ENCODE measurements at places on chromosomes 1 and 21.

DNA sequence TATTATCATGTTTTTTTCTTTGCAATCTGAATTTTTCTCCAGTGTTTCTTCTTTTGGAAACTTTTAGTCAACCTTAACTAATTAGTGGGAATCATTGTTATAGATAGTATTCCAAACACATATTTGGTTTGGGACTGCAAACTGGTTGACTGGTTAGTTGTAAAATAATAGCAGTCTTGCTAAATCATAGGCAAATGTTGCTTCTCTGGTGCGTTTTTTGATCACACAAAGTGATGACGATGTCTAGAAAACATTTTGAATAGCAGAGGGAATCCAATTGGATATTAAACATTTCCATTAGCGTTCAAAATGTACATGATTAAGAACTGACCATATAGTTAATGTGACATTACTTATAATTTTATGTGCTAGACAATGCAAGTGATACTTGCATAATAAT, 4.5 kb downstream of the DNAJB4 start:
- no peak for DNase-seq

DNA sequence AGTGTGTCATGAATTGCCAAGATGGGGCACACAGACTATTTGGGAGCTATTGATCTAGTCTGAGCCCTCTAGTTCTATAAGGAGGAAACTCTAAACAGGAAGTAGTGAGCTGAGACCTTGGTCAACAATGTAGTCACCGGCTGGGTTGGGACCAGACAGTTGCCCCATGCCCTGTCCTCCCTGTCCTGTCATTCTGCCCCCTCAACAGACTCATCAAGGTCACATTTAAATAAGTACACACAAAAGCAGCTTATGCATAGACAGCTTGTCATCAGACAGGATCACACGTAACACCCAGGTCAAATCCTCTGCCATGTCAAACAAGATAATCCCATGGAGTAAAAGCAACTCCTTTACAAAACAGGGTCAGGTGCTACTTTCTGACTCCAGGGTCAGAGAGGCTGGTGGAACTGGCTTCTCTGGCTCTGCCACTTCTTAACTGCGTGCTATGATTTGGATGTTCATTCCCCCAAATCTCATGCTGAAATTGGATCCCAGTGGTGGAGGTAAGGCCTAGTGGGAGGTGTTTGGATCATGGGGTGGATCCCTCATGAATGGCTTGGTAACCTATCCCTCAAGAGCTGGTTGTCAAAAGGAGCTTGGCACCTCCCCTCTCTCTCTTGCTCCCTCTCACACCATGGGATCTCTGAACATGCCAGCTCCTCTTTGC, 128.9 kb downstream of the HIVEP3 start:
- DNase-seq, result no peak

DNA sequence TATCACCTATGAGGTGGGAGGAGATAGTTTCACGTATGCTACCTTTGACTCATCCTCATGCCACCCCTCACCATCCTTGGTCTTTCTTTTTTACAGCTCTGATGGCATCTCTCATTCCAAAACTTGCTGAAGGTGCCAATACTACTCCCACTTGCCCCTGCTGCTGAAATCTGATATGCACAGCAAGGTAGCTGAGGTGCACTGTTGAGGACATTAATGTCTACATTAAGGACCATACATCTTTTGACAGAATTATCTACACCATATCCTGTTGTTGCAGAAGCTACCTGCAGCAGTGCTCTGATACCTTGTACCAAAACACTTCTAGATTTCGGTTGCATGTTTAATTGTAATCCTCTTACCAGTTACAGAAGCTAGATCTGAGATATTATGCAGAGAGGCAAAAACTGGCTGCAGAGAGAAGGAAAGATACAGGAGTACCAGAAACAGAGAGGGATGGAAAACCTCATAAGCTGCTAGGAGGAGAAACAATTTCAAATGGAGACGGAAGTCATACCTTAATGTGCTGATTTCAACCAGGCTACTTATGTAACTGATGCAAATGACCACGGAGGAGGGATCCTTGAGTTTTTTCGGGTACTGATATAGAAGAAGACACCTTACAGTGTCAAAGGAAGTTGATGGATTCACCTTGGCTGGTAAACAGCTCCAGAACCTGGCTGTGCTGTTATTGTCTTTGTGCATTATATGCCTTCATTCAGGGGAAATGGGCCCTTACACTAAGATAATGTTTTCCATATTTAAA, 19.3 kb upstream of the PTPRC start:
- DNase-seq, result no peak

DNA sequence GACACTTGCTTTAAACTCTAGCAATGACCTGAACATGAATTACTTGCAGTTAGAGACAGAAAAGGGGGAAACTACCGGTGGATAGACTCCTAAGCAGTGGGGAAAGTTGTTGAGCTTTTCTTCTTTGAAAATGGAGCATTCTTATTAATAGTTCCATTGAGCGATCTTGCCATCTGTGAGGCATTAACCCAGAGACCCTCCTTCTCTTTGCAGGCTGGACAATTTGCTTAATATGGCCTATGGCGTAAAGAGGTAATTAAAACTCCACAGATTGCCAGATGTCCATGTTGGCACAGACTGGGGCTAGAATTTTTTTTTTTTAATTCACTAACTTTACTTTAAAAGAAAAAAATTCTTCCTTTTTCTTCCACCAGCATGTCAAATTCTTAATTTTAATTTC, 88.5 kb downstream of the ELAVL4 start:
- DNase-seq, result no peak

DNA sequence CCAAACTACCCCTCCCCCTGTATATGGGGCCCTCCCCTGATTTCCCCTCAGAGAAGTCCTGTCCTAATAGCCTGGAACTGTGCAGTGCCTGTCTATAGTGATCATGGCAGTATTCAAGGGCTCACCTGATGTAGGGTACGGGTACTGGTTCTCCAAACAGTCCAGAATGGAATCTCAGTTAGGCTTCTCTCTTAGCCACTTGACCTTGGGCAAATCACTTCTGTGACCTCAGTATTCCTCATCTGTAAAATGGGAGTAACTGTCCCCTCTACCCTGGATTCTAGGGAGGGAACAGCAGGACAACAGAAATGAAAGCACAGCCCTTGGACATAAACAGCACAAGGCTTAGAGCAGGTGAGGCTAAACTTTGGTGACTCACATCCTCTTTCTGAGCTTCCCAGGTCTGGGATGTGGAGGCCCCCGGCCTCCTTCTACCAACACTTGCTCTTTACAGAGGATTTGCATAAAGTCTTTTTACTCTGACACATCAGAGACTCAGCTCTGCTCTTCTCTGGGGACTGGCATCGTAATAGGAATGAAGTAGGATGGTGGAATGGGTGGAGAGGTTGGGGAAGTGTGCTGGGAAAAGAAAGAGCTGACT, 20.0 kb upstream of the PDZK1IP1 start:
- DNase-seq, result no peak

GRCh38 chr1:56065729-56066128, 513.6 kb downstream of the PLPP3 start:
- no peak for DNase-seq

GRCh38 chr1:212566522-212567479, 41.8 kb upstream of the ATF3 start:
- peak; percentile 38 for DNase-seq

DNA sequence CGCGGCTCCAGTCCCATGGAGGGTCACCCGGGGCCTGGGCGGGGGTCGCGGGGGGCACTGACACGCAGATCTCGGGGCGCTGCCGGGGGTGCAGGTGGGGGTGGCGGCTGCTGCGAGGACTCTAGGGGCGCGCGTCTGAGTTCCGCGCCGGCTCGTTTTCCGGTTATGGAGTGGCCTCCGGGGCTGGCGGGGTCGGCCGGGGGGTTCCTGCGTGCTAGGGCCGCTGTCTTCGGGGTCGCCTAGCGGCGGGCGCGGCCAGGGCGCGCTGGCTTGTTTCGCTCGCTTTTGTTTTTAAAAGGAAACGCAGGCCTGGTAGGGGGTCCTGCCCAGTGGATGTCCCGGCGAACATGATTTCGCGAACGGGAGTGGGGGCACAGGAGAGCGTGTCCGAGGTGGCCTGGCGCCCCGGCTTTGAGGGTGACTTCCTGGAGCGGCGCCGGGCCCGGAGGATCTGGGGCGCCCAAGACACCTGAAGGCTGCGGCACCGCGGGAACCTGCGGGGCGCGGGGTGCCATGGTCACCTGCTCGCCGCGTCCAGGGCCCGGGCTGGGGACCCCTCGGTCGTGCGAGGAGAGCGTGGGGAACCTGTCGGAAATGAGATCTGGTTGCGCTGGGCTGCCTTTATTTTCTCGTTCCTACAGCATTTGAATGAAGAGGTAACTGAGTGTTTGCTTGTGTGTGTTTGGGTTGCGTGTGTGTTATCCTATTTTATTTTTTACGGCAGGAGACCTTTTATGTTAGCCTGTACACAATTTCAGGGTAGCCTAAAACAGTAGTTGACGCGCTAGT, 618 bp downstream of the ETS2 start:
- no peak for DNase-seq

- DNase-seq, result no peak
Observed at GRCh38 chr1:1129381-1129821, 13.5 kb upstream of the C1orf159 start.

GRCh38 chr21:21751286-21751685, 753.1 kb downstream of the NCAM2 start:
- DNase-seq, result no peak

- no peak for DNase-seq
Observed at GRCh38 chr1:160726114-160726497, 12.9 kb upstream of the SLAMF7 start.

- no peak for DNase-seq
Observed at GRCh38 chr1:12339396-12339795, 109.6 kb downstream of the VPS13D start.

- peak; percentile 73 for DNase-seq
Observed at GRCh38 chr1:35930593-35931445, at the start of gene AGO3. Gene AGO3 (plus strand): TSS chr1:35931105. CDS start chr1:35931427, 322 bp downstream.

DNA sequence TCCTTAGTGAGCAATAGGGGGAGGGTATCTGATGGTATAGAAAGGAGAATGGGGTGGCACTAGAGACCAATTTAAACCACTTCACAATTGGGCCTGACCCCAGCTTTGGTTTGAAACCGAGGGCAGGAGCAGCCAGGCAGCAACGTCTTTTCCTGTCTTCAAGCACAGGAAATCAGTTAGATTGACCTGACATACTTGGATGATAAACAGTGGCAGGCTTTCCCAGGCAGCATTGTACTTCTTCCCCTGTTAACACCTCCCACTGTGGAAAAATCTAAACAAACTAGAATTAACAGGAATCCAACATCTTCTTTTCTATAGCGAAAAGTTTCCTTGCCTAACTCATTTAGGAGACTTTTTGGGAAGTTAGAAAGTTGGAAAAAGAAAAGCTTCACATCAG, 40.6 kb downstream of the SELL start:
- no peak for DNase-seq

- no peak for DNase-seq
Observed at GRCh38 chr1:209513226-209513625, 70.3 kb upstream of the CAMK1G start.

GRCh38 chr1:15940110-15941043, 35.5 kb downstream of the ZBTB17 start:
- DNase-seq, result no peak

DNA sequence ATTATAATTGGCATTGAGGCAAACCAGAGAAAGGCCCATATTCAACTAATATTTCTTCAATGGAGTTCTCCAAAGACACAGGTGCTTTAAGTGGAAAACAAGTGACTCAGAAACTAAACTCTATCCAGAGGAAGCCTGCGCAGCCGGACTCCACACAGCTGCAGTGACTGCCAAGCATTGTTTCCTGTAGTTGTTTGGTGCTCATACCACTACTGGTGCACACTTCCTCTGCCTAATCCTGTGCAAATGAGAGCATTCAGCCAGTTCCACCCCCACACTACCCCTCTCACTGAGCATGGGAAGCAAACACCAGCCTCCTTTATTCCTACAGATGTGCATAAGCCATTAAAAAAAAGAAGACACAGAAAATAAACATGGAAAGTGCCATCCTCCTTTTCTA, 102.9 kb downstream of the VAV3 start:
- DNase-seq, result no peak

DNA sequence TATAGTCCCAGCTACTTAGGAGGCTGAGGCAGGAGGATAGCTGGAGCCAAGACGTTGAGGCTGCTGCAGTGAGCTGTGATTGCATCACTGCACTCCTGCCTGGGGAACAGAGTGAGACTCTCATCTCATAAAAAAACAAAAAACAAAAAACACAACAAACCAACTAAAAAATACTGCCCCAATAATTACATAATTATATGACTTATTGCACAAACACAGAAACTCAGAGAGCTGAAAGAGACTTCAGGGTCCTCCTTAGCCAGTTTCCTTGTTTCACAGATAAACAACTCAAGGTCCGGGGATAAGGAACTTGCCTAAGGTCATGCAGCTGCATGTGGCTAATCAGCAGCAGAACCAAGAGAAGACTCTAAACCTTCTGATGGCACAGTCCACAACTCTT, 11.9 kb downstream of the EXTL2 start:
- no peak for DNase-seq

GRCh38 chr1:168467452-168467851, 76.3 kb downstream of the XCL2 start:
- DNase-seq, result no peak

All from stimulated activated CD4-positive, alpha-beta T cell treated with anti-CD3 and anti-CD28 coated beads, TNF-alpha, amount 100 ng/mL, for 48 hours (primary cell).